ENCODE measurements at places on chromosomes 16 and 17.

DNA sequence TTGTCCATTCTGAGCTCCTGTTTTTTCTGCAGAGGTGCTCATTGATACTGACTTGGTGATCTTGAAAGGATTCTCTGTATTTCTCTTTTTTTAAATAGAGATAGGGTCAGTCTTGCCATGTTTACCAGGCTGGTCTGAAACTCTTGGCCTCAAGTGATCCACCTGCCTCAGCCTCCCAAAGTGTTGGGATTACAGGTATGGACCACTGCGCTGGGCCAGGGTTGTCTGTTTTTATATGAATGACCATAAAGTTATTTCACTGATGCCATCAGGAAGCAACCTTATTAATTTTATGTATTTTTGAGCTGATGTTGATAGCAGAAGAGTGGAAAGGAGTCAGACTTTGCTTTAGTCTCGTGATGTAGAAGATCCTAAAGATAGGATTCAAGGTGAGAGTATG is 35.7 kb upstream of the METTL9 start:
- DNase-seq = no peak

- DNase-seq = no peak
Observed at GRCh38 chr16:1548233-1548632, 14.8 kb downstream of the TMEM204 start.

DNA sequence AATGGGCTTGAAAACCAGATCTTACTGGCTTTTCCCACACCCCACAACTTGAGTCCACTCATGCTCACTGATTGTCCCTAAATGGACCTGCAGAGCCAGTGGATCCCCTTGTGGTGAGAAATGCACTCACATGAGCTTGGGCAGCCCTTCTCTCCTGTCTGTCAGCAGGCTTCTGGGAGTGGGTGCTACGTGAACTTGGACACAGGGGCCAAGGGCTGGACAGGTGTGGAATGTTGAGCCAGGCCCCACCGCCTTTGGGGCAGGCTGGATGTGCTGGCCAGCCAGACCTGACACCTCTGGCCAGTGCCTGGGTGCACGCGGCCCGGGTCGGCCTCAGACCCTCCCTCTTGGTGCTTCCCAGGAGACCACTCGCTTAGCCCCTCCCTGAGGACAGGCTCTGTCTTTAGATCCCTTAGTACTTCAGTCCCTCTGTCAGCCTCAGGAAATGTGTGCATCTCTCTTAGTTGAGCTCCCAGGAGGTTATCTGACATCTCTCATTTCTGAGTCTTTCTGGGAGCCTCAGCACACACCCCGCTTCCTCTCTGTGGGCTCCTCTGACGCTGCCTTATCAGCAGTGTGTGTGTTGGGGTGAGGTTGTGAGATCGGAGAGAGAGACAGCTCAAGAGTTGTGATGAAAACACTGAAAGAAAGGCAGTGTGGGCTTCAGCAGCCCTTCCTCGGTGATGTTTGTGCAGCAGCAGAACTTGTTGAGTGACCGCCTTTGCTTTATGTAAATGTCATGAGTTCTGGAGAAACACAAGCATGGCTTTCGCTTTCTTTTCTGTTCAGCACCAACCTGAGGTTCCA is 117.0 kb downstream of the RAB11FIP4 start:
- peak; percentile 57 for DNase-seq

- DNase-seq = no peak
Observed at GRCh38 chr17:28553000-28553505, 629 bp upstream of the UNC119 start.

- no peak for DNase-seq
Observed at GRCh38 chr17:3475812-3476610, at the start of gene ASPA. Gene ASPA (plus strand): TSS chr17:3475997. CDS start chr17:3476160, 163 bp downstream.

DNA sequence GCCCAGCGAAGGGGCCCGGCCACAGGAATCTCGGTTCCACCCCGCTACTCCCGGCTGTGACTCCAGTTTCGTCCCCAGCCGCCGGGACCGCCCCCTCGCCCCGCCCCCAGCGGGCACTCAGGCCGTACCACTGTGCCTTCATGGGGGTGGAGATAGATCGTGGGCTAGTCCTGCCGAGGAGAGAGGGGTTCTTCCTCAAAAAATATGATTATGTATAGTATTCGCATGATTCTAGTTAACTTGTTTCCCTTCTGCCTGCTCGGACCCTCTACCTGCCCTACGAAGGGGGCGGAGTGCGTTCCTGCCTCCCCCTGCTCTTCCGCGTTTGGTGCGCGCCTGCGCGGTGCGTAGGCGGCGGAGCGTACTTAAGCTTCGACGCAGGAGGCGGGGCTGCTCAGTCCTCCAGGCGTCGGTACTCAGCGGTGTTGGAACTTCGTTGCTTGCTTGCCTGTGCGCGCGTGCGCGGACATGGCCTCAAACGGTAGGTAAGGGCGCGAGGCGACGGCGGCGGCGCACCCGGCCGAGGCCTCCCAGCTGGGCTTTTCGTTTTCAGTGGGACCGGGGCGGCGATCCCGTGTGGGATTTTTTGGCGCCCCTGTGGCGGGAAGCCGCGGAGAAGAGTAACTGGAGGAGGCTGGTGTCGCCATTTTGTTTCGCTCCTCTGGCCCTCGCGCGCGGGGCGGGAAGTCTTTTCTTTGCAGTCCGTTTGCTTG is at the start of gene FUS:
TSS of gene FUS (plus strand) at position 393 of the 713 bp plus-strand sequence. CDS start at position 469, 76 bp downstream.
- DNase-seq = peak; percentile 90

DNA sequence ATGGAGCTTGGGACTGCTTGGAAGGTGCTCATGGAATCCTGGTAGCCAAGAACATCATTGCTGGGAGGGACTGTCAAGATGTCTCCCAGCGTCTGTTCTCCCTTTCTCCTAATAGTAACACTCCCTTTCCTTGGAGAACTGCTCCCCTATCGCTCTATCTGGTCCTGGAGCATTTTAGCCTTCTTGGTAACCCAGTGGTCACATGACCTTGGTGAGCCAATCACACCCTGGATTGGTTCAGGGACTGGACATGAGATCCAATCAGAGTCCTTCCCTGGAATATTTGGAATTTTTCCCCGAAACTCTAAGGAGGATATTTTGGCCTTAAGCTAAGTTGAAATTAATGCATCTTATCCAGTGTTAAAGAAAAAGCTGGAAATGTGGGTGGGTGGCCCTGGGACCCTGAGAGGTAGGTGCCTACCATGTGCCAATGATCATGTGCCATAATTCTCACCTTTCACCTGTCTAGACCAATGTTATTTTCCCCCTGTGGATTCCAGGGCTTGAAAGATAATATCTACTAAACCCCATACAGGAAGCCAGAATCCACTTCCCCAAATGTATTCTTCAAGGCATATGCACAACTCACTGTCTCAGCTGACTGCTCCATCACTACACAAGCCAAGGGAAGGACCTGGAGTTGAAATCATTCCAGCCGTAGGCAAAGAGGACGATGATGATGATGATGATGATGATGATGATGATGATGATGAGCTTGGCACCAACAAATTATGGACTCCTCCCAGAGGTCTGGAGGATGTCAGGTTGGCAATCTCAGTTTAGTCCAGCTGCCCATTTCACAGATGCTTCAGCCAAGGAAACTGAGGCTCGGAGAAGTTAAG is 193.2 kb downstream of the RAB11FIP4 start:
- no peak for DNase-seq

- DNase-seq = peak; percentile 5
Observed at GRCh38 chr17:79573196-79573896, 37.5 kb downstream of the RBFOX3 start.

DNA sequence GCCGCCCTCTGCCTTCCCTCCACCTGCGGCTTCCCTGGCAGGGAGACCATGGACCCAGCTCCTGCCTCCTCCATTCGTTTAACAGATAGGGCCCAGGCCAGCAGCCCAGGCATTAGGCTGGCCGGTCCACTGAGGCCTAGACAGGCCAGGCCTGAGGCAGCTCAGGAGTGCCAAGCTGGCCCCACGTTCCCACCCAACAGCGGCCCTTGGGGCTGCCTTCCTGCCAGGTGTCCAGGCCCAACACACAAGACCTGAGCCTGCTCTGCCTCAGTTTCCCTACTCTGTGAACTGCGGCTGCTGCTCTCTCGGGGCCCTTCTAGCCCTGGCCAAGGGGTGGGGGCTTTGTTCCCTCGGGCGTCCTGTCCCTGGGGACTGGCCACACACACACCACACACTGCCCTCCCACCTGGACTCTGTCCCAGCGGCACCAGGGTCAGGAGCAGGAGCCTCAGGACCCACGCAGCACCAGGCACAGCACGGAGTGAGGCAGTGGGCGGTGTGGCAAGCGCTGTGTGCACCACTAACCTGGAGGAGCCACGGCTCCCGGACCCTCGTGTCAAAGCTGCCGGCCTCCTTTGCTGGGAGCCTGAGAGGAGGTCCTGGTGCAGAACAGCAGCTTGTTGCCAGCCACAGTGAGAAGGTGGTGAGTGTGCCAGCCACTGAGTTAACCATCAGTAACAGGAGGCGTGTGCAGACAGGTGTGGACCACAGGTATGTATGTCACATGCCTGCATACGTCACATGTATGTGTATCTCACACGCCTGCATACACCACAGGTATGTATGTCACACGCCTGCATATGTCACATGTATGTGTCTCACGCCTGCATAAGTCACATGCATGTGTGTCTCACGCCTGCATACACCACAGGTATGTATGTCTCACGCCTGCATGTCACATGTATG is 14.6 kb upstream of the CDH15 start:
- no peak for DNase-seq

DNA sequence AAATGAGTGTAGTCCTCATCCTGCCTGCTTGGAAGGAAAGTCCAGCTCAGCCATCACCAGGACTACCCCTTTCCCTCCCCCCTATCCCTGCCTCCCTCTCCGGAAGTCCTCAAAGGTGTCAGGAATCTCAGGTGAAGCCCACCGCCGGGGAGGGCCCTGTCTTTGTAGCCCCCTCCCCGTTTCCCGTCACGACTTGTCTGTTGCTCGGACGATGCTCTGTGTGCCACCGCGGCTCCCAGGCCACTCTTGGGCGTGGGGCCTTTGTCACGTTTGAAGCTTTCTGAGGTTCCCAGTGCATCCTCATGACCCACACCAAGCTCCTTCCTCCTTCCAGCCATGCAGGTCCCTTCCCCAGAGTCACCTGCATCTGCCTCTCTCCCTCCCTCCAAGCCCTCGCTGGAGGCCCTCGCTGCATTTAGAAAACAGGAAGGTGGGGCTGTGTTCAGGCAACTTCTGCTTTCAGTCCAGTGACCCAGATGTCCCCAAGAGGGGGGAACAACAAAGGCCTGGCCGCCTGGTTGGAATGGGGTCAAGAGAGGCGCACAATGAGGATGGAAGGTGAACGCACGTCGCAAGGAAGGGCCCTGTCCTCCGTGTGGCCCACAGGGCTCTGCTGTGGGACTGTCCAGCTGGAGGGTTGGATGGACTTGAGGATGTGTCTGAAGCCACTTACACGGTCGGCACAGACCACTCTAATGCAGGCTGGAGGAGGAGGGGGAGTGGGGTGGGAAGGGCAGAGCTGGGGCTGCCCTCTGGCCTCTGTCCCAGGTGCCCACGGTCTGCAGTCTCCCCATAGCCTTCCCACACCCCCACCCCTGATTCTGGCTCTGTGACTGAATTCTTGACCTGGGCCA is 59.9 kb downstream of the OR1D5 start:
- DNase-seq = no peak

DNA sequence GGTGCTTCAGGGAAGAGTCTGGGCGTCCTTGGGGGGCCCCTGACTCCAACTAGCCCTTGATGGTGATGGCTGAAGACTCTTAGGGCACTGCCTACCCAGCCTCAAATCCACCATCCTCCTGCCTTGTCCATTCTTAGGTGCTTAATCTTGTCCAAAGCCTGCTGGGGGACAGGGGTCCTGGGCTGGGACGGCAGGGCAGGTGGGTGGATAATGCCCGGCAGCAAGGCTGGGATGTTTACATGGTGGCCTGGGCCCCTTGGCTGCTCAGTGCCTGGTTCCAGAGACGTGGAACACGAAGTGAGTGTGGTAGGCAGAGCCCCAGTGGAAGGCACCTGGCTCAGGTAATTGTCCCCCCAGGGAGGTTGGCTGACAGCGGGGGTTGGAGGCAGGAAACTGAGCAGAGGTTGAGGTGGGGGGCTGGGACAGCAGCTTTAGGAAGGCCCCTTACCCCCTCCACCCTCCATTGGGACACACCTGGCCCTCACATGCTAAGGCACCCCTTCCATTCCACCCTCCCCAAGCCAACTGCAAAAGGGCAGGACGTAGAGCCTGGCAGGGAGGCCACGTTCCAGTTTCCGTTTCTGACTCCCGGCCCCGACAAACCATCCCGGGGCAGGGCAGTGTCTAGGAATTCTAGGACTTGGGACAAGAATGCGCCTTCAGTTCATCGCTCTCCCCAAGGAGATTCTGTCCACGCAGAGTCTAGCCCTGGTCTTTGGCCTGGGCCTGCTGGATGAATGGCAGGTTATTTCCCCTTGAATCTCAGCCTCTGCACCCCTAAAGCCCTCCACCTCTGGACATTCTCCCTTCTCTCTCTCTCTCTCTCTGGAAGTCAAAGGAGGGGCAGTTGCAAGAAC is 1.9 kb downstream of the FOXJ1 start:
- no peak for DNase-seq

GRCh38 chr17:9670596-9670995 is 25.3 kb downstream of the USP43 start:
- DNase-seq = no peak

DNA sequence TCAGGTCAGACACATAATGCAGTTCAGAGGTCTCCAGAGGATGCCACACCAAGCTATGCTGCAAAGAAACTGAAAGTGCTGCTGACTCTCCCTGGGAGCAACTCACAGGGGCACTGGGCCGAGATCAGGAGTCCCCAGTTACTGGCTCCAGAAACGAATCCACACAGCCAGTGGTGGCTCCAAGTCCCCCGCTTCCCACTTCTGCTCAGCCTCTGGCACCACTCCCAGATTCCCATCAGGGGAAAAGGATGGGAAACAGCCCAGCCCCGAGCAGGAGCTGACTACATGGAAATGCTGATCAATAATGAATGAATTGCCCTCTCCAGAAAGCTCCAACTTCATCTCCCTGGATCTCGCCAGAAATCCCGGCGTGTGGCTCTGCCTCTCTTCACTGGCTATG is 62.3 kb upstream of the CDH5 start:
- DNase-seq = no peak

- DNase-seq = peak; percentile 70
Observed at GRCh38 chr17:1109606-1110540, 69.9 kb downstream of the ABR start.

DNA sequence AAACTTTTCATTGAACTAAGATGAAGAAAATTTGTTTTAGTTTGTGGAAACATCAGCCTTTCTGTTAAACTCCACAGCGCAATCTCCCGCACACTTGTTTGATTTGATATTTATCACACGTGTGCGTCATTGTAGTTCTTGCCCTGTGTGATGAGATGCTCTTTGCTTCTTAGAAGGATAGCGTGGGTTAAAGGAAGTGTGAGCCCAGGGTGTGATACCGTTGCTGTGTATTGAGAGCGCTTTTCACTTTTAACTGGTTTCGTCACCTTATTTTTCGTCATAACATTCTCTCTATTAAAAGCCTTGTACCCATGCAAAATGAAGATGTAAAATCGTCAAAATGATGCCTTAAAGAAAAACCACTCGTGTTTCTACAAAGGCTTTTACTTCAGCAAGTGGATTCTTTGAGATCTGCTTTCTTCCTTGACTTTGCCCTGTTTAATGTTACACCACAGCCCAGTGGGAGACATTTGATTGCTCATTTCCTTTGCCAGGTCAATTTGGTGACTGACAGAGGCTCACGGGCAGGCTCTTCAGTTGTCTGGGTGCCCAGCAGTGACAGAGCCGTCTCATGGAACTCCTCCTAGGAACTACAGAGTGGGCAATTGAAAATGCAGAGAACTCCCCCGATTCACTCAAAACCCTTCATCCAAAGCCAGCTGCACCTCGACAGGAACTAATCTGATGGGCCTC is 61.1 kb downstream of the RPA1 start:
- no peak for DNase-seq

GRCh38 chr16:15770512-15770911 is 86.3 kb downstream of the MYH11 start:
- no peak for DNase-seq

Measured in mesendoderm (in vitro differentiated cells).